ENCODE measurements at places on chromosomes 6 and 20.

DNA sequence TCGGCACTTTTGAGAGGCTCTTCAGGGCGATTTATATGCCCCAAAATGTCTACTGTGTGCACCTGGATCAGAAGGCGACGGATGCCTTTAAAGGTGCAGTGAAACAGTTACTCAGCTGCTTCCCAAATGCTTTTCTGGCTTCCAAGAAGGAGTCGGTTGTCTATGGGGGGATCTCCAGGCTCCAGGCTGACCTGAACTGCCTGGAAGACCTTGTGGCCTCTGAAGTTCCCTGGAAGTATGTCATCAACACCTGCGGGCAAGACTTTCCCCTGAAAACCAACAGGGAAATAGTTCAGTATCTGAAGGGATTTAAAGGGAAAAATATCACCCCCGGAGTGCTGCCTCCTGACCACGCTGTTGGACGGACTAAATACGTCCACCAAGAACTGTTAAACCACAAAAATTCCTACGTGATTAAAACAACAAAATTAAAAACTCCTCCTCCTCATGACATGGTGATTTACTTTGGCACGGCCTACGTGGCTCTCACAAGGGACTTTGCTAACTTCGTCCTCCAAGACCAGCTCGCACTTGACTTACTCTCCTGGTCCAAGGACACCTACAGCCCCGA lies 8.2 kb downstream of the GCNT2 start:
- H3K27ac ChIP-seq: no peak overlapping the region
- no peak for DNase-seq
- no peaks in the 10 kb centered on the region for H3K27me3 ChIP-seq
- no peaks in the 10 kb centered on the region for H3K36me3 ChIP-seq
- H3K4me1 ChIP-seq: no peaks in the 10 kb centered on the region

GRCh38 chr20:33630507-33630906 lies 31.6 kb upstream of the C20orf144 start:
- no peak overlapping the region for H3K27ac ChIP-seq
- H3K4me1 ChIP-seq: no peaks in the 10 kb centered on the region
- peaks cover 6% of the 10 kb centered on the region for H3K36me3 ChIP-seq
- no peak for DNase-seq

DNA sequence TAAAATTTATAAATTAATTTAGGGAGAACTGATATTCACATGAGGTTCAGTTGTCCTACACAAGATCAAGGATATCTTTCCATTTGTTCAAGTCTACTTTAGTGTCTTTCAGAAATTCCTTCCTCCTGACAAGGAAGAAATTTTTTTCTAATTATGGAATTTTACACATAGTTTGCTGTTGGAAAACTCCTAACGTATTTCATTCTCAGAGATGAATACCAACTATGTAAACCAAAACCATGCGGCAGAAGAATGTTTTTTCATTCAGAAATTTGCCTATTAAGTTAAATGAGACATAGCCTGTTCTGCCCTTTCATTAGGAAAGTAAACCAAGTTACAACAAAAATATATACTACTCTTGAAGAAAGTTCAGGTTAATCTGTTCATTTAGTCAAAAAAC lies 111.2 kb upstream of the PRDM1 start:
- DNase-seq: no peak
- no peaks in the 10 kb centered on the region for H3K36me3 ChIP-seq
- H3K27ac ChIP-seq: no peak overlapping the region
- no peak overlapping the region for H3K4me3 ChIP-seq
- no peaks in the 10 kb centered on the region for H3K27me3 ChIP-seq

GRCh38 chr6:108715832-108716231 lies 132.4 kb upstream of the ARMC2 start:
- H3K4me1 ChIP-seq: peaks cover 9% of the 10 kb centered on the region
- no peaks in the 10 kb centered on the region for H3K27me3 ChIP-seq
- H3K36me3 ChIP-seq: no peaks in the 10 kb centered on the region
- H3K4me3 ChIP-seq: no peak overlapping the region
- no peak overlapping the region for H3K27ac ChIP-seq

DNA sequence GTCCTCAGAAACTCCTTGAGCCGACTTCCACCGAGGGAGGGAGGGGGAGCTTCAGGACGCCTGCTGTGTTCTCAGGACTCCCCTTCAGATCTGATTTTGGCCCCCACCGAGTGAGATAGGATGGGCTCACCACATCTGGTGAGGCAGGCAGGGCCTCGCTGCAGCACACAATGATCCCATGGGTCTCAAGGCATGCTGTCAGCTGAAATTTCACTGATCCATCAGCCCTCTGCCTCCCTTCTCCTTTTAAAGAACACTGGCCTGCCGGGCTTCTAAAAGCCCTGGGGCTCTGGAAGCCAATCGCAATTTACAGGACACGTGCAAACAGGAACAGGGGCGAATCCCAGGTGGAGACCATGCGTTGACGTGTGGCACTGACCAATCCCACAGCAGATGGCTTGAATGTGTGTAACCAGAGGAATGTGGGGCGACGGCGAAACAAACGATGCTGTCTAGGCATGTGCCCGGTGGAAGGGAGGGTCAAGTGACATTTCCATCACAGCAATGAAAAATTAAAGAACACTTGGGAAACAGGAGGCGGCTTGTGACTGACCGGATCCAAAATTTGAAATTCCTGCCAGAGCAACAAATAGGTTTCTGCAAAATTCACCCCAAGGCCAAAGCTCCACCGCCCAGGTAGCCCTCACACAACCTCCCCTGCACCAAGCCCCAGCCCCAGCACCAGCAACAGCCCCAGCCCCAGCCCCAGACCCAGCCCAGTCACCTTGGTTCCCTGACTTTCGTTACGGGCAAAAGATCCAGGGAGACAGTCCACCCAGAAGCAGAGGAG lies 167.1 kb upstream of the ZNF337 start:
- peak; percentile 29 for DNase-seq
- H3K36me3 ChIP-seq: no peaks in the 10 kb centered on the region
- peaks cover 9% of the 10 kb centered on the region for H3K27me3 ChIP-seq
- H3K4me3 ChIP-seq: peak overlapping the region; percentile 70
- H3K4me1 ChIP-seq: no peaks in the 10 kb centered on the region
- no peak overlapping the region for H3K27ac ChIP-seq

DNA sequence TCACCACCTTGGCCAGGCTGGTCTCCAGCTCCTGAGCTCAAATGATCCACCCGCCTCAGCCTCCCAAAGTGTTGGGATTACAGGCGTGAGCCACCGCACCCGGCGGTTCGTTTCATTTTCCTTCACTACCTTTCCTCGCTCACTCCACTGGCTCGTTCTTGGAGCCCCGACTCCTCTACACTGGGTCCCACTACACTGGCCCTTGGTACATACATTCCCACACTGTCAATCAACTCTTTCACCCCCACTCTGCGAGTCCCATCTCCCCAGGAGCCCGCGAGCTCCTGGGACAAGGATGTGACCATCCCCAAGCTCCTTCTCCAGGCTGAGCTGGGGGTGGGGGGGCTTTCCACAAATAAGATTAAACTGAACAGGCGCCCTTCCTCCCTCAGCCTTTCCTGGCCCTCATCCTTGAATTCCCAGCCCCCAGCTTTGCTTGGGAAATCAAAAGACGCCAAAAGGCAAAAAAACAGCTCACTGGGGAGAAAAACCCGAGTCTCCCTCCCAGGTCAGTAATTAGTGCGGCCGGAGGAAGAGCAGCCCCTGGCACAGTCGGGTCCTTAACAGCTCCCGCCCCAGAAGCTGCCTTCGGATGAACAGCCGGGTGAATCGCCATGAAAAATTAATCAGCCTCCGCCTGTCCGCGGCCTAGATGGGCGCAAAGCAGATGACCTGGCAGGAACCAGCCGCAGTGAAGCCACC lies 42.8 kb upstream of the LY86 start:
- peaks cover 7% of the 10 kb centered on the region for H3K27me3 ChIP-seq
- no peaks in the 10 kb centered on the region for H3K4me1 ChIP-seq
- DNase-seq: no peak

- H3K4me3 ChIP-seq: no peak overlapping the region
- no peaks in the 10 kb centered on the region for H3K27me3 ChIP-seq
- H3K4me1 ChIP-seq: no peaks in the 10 kb centered on the region
- no peak overlapping the region for H3K27ac ChIP-seq
- no peaks in the 10 kb centered on the region for H3K36me3 ChIP-seq
- DNase-seq: no peak
Measured at GRCh38 chr6:94456266-94456665, 1036.9 kb upstream of the EPHA7 start.

- no peak overlapping the region for H3K4me3 ChIP-seq
- DNase-seq: no peak
- no peak overlapping the region for H3K27ac ChIP-seq
- no peaks in the 10 kb centered on the region for H3K4me1 ChIP-seq
- H3K36me3 ChIP-seq: no peaks in the 10 kb centered on the region
- 0 out of 2 replicates have a peak, but pooled peaks cover 5% of the 10 kb centered on the region for H3K27me3 ChIP-seq
Measured at GRCh38 chr20:16714751-16715150, 15.1 kb upstream of the SNRPB2 start.

DNA sequence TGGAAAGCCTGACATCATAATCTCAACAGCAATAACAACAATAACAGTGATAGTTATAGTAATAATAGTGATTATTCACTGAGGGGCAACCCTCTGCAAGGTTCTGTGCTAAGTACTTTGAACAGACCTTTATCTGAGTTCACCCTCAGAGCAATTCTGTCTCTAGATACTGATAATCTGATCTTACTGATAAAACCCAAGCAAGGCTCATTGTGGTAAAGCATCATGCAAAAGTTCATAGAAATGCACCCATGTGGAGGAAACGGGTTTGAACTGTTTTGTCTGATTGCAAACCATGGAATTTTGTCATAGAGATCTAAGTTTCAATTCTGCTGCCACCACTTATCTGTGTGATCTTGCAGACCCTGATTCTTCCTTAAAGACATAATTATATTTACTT lies 1.3 kb upstream of the KIAA0408 start:
- H3K4me1 ChIP-seq: peaks cover 47% of the 10 kb centered on the region
- DNase-seq: no peak
- H3K27me3 ChIP-seq: no peaks in the 10 kb centered on the region

DNA sequence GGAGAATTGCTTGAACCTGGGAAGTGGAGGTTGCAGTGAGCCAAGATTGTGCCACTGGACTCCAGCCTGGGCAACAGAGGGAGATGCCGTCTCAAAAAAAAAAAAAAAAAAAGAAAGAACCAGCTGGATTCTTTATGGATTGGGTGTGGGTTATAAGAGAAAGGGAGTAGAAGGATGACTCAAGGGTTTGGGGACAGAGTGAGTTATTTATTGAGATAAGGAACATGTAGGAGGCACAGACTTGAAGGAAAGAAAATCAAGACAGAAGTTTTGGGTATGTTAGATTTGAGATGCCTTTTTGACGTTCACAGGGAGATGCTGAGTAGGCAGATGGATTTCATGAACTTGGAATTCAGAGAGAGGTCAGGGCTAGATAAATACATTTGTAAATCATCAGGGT lies 47.6 kb downstream of the KIZ start:
- no peak overlapping the region for H3K27ac ChIP-seq
- H3K4me1 ChIP-seq: no peaks in the 10 kb centered on the region
- H3K36me3 ChIP-seq: peaks cover 6% of the 10 kb centered on the region
- DNase-seq: peak; percentile 29
- no peaks in the 10 kb centered on the region for H3K27me3 ChIP-seq

DNA sequence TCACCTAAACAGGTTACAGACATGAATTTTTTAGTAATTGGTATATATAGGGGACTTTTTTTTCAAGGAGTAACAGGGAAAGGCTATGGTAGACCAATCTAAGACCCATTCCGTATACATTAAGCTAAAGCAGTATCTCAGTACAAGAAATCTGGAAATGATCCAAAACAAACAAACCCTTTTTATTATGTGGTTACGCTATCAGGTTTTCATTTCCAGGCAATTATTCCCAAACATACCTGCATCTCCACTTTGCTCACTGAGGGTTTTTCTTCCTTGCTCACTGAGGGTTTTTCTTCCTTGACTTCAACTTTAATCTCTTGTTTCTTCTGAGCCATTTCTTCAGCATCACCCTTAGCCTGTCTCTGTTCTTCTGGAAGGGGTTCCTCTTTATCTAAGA lies 107.3 kb downstream of the EPB41L2 start:
- H3K36me3 ChIP-seq: no peaks in the 10 kb centered on the region
- no peaks in the 10 kb centered on the region for H3K27me3 ChIP-seq
- DNase-seq: no peak
- H3K27ac ChIP-seq: no peak overlapping the region
- no peak overlapping the region for H3K4me3 ChIP-seq

DNA sequence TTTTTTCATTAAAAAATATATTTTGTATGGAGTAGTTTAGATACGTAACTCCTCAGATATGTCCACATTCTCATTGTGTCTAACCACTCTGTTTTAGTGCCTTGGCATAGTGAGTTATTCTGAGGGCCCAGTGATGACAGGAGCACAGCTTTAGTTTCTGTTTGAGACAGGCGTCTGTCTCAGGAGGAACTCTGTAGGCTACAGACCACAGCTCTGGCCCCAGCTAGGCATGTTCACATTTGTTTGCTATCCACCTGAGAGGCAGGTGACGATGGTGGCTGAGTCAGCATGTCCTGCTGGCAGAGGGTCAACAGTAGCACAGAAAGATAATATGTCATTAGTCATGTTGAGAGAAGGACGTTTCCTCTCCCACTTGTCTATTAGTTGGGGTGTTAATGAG lies 16.3 kb downstream of the LRRC1 start:
- no peaks in the 10 kb centered on the region for H3K36me3 ChIP-seq
- DNase-seq: peak; percentile 66
- peak overlapping the region; percentile 17 for H3K4me3 ChIP-seq
- peaks cover 16% of the 10 kb centered on the region for H3K4me1 ChIP-seq
- H3K27ac ChIP-seq: peak overlapping the region; percentile 28

GRCh38 chr6:37699138-37699766 lies 1.6 kb upstream of the MDGA1 start:
- no peaks in the 10 kb centered on the region for H3K27me3 ChIP-seq
- H3K36me3 ChIP-seq: no peaks in the 10 kb centered on the region
- H3K4me1 ChIP-seq: peaks cover 5% of the 10 kb centered on the region
- no peak overlapping the region for H3K27ac ChIP-seq

GRCh38 chr6:144715344-144715743 lies 430.2 kb downstream of the UTRN start:
- H3K4me1 ChIP-seq: peaks cover 39% of the 10 kb centered on the region
- H3K27me3 ChIP-seq: no peaks in the 10 kb centered on the region
- no peak overlapping the region for H3K4me3 ChIP-seq
- H3K27ac ChIP-seq: no peak overlapping the region
- no peaks in the 10 kb centered on the region for H3K36me3 ChIP-seq

GRCh38 chr20:40628877-40629276 lies 60.2 kb downstream of the MAFB start:
- H3K4me3 ChIP-seq: no peak overlapping the region
- no peak for DNase-seq
- H3K4me1 ChIP-seq: no peaks in the 10 kb centered on the region
- no peaks in the 10 kb centered on the region for H3K36me3 ChIP-seq
- no peak overlapping the region for H3K27ac ChIP-seq

DNA sequence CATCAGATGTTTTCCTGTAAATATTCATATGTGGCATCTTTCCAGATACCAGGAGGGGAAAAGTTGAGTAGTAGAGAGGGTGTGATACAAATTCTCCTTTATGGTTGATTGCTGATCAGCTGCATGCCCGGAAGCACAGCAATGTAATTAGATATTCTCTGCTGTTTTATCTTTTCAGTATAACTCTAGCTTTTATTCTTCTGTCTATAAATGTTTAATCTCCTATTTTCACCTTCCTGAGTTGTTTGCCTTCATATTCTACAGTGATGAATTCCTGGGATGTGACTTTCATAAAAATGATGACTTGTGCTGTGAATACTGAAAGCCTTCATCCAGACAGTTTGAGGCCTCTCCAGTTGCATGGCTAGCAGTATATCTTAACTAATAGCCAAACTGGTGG lies 53.7 kb downstream of the SH3BGRL2 start:
- H3K4me1 ChIP-seq: no peaks in the 10 kb centered on the region
- no peaks in the 10 kb centered on the region for H3K36me3 ChIP-seq
- no peak overlapping the region for H3K4me3 ChIP-seq
- no peak for DNase-seq
- no peak overlapping the region for H3K27ac ChIP-seq
